ENCODE measurements at places on chromosomes 3 and 15.

GRCh38 chr3:171168086-171168485 lies 141.6 kb upstream of the SLC2A2 start:
- DNase-seq = no peak

DNA sequence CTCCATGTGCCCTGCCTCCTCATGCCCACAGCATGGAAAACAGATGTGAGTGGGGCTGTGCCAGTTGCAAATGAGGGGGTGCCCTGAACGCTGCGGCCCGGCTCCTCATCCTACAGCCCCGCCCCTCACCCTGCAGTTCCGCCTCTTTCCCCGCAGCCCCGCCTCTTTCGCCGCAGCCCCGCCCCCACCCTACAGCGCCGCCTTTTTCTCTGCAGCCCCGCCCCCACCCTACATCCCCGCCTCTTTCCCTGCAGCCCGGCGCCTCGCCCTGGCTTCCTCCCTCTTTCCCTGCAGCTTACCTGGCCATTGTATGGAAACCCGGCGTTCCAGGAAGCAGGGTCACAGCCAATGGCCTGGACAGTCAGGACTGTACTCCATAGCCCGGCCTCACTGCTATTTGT lies 284.9 kb downstream of the TLE3 start:
- no peak for DNase-seq

- DNase-seq = peak; percentile 19
Measured at GRCh38 chr3:187318819-187319616, 27.5 kb upstream of the MASP1 start.

GRCh38 chr15:56653787-56654186 lies 79.5 kb downstream of the ZNF280D start:
- no peak for DNase-seq

DNA sequence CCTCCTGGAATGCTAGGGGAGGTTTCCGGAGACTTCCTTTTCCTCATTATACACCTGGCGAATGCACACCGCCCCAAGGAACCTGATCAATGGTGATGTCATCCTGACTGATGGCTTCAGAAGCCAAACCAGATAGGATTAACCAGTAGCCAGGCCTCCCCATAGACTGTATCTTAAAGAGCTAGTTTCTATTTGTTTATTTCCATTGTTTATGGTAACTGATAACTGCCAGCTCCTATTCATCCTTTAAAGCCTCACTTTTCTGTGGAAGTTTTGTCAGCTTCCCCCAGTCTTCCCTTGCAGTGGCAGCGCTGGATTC lies at the start of gene MKRN2OS:
MKRN2OS (minus strand) TSS at position 27 of the 319 bp plus-strand sequence. CDS start 35 bp downstream, outside the sequence.
- no peak for DNase-seq

GRCh38 chr15:35777061-35777460 lies 231.1 kb upstream of the DPH6 start:
- DNase-seq = no peak

GRCh38 chr3:71117572-71118247 lies 465.8 kb downstream of the FOXP1 start:
- DNase-seq = no peak

DNA sequence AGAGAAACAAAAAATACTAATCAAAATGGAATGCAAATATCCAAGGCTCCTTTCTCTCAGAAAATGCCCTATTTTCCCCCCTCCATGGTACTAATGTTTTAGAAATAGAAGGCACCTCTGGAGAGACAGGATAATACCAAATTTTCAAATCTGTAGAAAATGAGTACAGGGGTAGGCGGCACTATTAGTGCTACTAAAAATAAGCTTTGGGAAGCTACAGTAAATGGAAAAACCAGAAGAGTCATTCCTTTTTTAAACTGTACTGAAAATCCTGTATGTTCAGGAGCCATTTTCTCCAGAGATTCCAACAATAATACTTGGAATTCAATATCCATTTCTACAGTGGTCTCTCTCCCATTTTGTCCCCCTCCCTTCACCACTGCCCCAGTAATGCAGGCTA lies 320.8 kb downstream of the RORA start:
- no peak for DNase-seq

GRCh38 chr15:58260205-58260724 lies 122.1 kb downstream of the AQP9 start:
- DNase-seq = no peak

DNA sequence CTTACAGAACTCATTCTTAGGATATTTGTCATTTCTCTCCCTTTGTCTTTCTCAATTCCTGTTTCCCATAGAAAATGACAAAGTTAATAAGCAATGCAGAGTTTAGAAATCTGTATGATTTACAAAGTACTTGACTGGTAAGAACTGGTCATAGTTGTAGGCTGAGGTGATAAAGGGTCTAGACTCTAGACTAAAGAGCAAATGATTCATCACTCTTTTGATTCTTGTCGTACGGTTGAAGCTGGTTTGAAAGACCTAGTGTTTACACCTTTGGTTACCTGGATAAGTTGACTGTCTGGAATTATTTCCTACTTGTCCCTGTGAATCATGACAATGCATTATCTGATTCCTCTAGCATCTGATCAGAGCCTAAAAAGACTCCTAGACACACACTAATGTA lies 58.9 kb upstream of the TP63 start:
- no peak for DNase-seq

GRCh38 chr3:46998852-46999515 lies 19.5 kb downstream of the NBEAL2 start:
- DNase-seq = no peak

- DNase-seq = no peak
Measured at GRCh38 chr15:47988564-47988963, 132.2 kb upstream of the SLC24A5 start.

GRCh38 chr3:79369306-79369705 lies 398.5 kb downstream of the ROBO1 start:
- no peak for DNase-seq

- DNase-seq = no peak
Measured at GRCh38 chr3:40172560-40172959, 136.9 kb upstream of the EIF1B start.

GRCh38 chr3:66165660-66166059 lies 55.1 kb upstream of the SLC25A26 start:
- no peak for DNase-seq

DNA sequence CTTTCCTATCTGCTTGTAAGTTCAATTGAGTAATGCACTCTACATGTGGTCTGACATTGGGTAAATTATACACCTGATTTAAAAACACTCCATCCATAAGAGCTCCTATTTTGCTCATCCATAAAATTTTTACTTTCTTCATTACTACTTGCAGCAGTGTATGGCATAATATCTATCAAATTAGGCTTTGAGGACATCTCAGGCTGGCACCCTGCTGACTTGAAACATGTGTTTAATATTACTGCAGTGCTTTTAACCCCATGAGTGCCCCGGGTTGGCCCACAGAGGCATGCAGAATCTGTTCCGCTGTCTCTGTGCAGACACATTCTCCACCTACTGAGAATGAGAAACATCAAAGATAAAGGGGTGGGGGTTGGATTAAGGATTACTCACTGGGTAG lies 249.9 kb upstream of the DNAJC19 start:
- no peak for DNase-seq

DNA sequence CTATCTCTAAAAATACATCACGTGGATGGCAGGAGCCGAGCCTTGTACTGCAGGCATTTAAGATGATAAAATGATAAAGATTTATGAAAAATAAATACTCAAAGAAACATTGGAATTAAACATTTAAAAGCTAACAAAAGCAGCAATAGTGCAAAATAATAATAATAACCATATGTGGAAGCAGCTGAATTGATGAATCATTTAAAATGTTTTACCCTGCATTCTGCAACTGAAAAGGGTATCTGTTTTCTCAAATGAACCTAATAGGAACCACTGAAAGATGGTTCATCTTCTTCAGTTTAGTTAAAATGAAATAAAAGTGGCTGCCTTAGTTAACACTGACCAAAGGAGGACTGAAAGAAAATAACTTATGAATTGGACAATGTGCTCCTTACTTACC lies 436.1 kb downstream of the TUSC7 start:
- no peak for DNase-seq

- no peak for DNase-seq
Measured at GRCh38 chr15:48397841-48398240, 66.6 kb downstream of the DUT start.

DNA sequence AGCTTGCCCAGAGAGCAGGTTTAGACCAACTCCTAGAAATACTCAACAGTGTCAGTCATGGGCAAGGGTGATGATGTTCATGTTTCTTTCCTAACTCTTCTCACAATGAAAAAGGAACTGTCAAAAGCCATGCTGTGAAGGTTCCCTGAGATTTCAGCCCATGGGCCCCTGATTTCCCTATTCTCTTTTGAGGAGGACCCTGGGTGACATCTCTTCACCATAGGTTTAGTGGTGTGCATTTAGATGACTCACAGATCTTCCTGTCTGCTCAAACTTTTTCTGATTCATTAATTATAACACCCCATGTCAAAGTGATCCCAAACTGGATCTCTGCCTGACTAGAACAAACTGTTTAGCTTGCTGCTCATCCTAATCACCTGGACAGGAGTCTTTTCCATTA lies 108.0 kb downstream of the BBX start:
- no peak for DNase-seq

DNA sequence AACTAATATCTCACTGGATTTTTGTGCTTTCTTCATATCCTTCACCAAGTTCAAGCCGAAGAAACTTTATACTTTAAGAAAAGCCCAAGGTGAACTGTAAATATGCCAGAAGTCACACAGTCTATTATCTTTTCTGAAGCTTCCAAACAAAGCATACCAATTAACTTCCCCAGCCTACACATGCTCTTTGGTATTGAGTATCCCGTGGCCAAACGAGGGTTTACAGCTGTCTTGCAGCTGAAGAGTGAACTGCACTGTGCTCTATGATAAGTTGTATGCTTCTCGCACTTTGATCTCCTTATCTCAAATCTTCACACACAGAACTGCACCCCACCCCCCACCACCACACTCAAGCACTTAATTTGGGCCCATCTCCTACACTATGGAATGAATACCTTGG lies 215.6 kb upstream of the VEPH1 start:
- no peak for DNase-seq

DNA sequence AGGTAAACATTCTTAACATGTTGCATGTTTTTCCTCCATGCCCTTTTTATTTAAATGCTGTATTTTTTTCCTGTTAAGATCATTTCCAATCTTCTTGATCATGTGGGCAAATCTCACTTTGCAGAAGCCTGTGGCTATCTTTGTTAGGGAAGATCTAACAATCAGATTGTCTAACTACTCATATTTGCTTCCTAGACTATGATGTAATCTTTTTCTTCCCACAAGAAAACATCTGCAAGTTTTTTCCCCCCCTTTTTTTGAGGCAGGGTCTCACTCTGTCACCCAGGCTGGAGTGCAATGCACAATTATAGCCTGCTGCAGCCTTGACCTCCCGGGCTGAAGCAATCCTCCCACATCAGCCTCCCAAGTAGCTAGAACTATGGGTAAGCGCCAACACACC lies 15.0 kb upstream of the LMOD3 start:
- no peak for DNase-seq

DNA sequence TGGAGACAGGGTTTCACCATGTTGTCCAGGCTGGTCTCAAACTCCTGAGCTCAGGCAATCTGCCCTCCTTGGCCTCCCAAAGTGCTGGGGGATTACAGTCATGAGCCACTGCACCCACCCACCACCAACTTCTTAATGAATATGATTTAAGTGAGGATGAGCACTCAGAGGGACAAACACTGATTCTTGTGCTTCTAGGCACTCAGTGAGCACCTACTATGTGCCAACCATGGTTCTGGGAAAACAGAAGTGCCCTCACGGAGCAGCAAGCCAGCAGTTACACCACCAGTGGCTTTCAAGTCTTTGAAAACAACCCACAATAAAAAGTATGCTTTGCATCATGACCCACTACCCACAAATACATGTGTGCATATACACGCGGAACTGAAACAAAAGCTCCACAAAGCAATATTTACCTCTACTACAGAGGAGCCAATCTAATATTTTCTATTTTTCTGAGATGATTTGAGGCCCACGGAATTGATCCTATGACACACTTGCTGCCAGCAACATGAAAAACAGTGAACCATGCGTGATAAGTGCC lies 91.9 kb downstream of the MEGF11 start:
- DNase-seq = no peak

DNA sequence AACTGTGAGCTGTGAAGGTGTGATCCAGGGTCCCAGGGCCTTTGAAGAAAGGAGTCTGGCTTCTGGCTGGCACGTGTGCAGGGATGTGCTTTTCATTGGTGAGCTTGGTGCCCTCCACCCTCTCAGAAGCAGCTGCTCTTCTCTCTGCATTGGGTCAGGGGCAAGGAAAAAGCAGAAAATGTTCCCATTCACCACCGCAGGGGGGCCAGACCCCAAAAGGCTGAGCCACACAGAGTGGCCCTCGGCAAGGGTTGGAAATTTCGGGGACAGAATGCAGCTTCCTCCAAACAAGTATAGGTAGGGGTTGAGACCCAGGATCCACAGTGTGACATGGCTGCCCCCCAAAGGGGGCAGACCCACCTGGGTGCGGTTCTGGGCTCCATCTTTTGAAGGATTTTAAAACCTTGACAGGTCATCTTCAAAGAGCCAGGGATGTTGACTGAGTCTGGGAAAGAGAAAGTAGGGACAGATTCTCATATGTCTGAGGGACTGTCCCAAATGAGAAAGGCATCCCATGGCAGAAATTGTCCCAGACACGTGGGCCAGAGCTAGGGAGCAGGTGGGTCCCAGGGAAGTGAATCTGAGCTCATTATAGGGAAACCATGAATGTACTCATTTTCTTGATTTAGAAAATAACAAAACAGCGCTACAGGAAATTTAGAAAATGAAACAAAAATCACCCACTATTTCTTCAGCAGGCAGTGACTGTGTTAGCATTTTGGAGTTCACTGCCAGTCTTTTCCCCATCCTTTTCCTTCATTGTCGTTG lies 2.7 kb downstream of the CSK start:
- no peak for DNase-seq

DNA sequence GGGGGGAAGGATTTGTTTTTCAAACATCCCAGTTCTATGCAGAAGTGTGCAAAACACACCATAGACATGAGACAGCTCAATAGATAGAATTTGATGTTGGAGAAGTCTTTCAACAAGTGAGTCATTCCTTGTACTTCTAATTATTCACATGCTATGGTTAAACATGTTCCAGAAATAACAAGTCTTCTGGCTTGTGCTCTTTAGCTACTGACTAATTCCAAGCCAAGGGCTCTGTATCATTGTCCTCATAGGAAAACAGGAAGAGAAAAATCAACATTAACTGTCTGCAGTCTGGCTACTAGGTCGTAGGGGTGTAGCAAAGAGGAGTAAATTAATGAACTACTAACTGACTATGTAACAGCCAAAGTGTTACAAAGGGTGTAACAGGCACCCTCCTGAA lies 25.8 kb downstream of the LDHAL6B start:
- DNase-seq = no peak

GRCh38 chr3:37741644-37742043 lies 120.0 kb upstream of the CTDSPL start:
- no peak for DNase-seq

GRCh38 chr3:46503200-46503874 lies 5.6 kb downstream of the RTP3 start:
- DNase-seq = no peak

DNA sequence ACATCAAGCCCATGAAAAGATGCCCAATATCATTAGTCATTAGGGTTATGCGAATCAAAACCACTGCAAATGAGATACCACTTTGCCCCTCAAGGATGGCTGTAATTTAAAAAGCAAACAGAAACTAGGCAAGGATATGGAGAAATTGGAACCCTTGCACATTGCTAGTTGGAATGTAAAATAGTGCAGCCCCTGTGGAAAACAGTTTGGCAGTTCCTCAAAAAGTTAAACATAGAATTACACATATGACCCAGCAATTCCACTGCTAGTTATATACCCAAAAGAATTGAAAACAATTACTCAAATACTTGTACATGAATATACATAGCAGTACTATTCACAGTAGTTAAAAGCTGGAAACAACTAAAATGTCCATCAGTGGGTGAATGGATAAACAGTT lies 186.8 kb upstream of the CGNL1 start:
- no peak for DNase-seq

GRCh38 chr3:101954361-101954760 lies 105.0 kb downstream of the NFKBIZ start:
- no peak for DNase-seq
